ENCODE measurements at places on chromosomes 16 and 17. TPM values are rescaled to one million over a fixed set of nuclear protein-coding genes. Genes with fewer than 3 reads are reported as not detected.
A peak's percentile ranks its signal among the peaks of the same experiment; 100 is the strongest.

Gene ADAM11
- 0.33 TPM for total RNA-seq

Gene KIF18B
- total RNA-seq: 3.5 TPM

Gene RNF222
- total RNA-seq: not detected

GRCh38 chr17:58693208-58693607 lies 806 bp downstream of the RAD51C start:
- no peak for DNase-seq
- H3K36me3 ChIP-seq: peaks cover 3% of the 10 kb centered on the region
- H3K4me1 ChIP-seq: peaks cover 7% of the 10 kb centered on the region
- no peaks in the 10 kb centered on the region for H3K27me3 ChIP-seq
- H3K27ac ChIP-seq: peak overlapping the region; percentile 82

DNA sequence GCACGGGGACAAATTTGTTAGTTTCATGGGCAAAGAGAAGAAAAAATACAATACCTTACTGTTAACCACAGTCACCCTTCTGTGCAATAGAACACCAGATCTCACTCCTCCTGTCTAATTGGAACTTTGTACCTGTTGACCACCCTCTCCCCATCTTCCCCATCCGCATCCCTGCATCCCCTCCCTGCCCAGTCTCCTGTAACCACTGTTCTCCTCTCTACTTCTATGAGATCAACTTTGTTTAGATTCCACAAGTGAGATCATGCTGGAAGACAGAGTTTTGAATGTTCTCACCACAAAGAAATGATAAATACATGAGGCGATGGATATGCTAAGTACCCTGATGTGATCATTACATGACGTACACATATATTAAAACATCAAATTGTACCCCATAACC lies 47.7 kb downstream of the CLEC16A start:
- H3K4me3 ChIP-seq: no peak overlapping the region
- peaks cover 11% of the 10 kb centered on the region for H3K4me1 ChIP-seq
- no peaks in the 10 kb centered on the region for H3K27me3 ChIP-seq
- no peak overlapping the region for H3K27ac ChIP-seq
- H3K36me3 ChIP-seq: peaks cover 28% of the 10 kb centered on the region

- no peak overlapping the region for H3K4me3 ChIP-seq
- H3K36me3 ChIP-seq: no peaks in the 10 kb centered on the region
- no peak overlapping the region for H3K27ac ChIP-seq
- DNase-seq: no peak
- no peaks in the 10 kb centered on the region for H3K27me3 ChIP-seq
These were observed 61.1 kb downstream of the ADAMTS18 start for GRCh38 chr16:77373726-77374125.

Gene SULT1A2
- 0.66 TPM for total RNA-seq

GRCh38 chr17:54439816-54440215 lies 460.8 kb upstream of the TOM1L1 start:
- no peaks in the 10 kb centered on the region for H3K4me1 ChIP-seq
- H3K4me3 ChIP-seq: no peak overlapping the region
- DNase-seq: no peak
- no peaks in the 10 kb centered on the region for H3K36me3 ChIP-seq
- H3K27ac ChIP-seq: no peak overlapping the region
- H3K27me3 ChIP-seq: no peaks in the 10 kb centered on the region

- peak; percentile 13 for DNase-seq
- H3K4me1 ChIP-seq: peaks cover 13% of the 10 kb centered on the region
- no peaks in the 10 kb centered on the region for H3K36me3 ChIP-seq
- no peak overlapping the region for H3K27ac ChIP-seq
- no peak overlapping the region for H3K4me3 ChIP-seq
These were observed 286.6 kb upstream of the CCL2 start for GRCh38 chr17:33968350-33969044.

DNA sequence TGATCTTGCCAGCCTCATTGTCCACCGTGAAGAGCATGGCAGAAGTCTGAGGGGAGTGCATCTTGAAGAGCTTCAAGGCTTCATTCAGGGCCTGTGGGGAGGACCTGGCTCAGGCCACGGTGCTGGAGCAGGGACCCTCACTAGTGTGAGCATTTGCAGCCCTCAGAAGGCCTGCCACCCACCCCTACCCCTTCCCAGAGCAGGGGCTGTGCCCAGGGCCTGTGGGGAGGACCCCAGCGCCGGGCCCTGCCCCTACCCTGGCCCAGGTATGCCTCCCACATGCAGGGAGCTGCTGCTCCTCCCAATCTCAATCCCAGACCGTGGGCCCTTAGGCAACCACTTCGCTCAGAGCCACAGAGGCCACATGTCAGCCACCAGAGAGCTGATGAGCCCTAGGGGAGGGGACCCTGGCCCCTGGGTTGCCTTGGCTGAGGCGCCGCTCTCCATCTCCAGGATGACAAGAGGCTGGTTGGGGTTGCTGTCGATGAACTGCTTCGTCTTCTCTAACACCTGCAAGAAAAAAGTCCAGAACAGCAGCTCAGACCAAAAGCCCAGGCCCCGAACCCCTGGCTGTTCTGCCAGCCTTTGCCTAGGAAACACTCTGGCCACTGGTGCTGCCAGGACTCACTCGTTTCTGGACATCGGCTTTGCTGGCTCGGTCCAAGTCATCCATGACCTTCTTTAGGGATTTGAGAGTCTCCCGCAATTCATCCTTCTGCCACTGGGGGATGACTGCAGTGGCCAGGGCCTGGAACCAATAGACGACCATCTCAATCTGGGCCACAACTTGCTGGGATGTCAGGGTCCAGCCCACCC lies 1.8 kb upstream of the EXOSC6 start:
- H3K4me1 ChIP-seq: peaks cover 5% of the 10 kb centered on the region
- no peak for DNase-seq

GRCh38 chr16:14409563-14409962 lies 220.5 kb downstream of the PARN start:
- no peak for DNase-seq
- no peaks in the 10 kb centered on the region for H3K4me1 ChIP-seq
- no peaks in the 10 kb centered on the region for H3K27me3 ChIP-seq
- no peaks in the 10 kb centered on the region for H3K36me3 ChIP-seq

GRCh38 chr16:66486199-66486772 lies 59.2 kb downstream of the BEAN1 start:
- no peak overlapping the region for H3K4me3 ChIP-seq
- no peak for DNase-seq
- H3K27ac ChIP-seq: no peak overlapping the region

- DNase-seq: no peak
- H3K4me1 ChIP-seq: no peaks in the 10 kb centered on the region
- H3K27me3 ChIP-seq: no peaks in the 10 kb centered on the region
- H3K36me3 ChIP-seq: peaks cover 6% of the 10 kb centered on the region
- H3K27ac ChIP-seq: no peak overlapping the region
These were observed 5.1 kb downstream of the MMD start for GRCh38 chr17:55416470-55417052.

GRCh38 chr17:34653511-34653910 lies 74.1 kb downstream of the TMEM132E start:
- no peaks in the 10 kb centered on the region for H3K27me3 ChIP-seq
- no peak for DNase-seq
- H3K36me3 ChIP-seq: no peaks in the 10 kb centered on the region
- no peak overlapping the region for H3K27ac ChIP-seq
- no peak overlapping the region for H3K4me3 ChIP-seq

GRCh38 chr17:14209215-14209614 lies 27.4 kb downstream of the CDRT15 start:
- no peak overlapping the region for H3K27ac ChIP-seq
- no peaks in the 10 kb centered on the region for H3K27me3 ChIP-seq
- no peak overlapping the region for H3K4me3 ChIP-seq
- no peaks in the 10 kb centered on the region for H3K36me3 ChIP-seq
- DNase-seq: no peak

DNA sequence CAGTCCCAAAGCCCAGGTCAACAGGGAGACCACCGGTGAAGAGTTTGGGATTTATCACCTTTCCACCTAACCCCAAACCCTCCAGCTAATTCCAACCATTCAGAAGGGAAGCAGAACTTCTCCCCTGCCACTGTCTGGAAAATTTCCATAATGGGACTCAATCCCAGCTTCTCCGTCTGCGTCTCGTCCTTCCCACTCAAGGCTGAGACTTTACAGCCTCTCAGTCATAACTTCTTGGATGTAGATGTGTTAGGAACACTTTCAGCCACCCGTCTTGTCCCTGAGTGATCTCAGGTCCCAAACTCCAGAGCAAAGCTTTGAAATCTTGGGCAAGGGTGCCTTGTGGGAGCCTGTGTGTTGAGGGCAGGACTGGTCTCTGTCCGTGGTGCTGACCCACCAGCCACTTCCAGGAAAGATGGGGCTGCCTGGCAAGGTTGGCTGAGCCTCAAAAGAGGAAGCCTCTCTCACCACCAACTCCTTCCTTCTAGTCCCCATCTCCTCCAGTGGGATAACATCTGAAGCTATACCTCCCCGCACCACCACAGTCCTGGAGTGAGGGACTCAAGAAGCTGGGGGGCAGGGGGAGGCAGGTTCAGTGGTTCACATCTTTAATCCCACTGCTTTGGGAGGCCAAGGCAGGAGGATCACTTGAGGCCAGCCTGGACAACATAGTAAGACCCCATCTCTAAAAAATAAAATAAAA lies 9.3 kb downstream of the GAS2L2 start:
- peaks cover 12% of the 10 kb centered on the region for H3K27me3 ChIP-seq
- no peaks in the 10 kb centered on the region for H3K4me1 ChIP-seq
- H3K4me3 ChIP-seq: no peak overlapping the region
- no peaks in the 10 kb centered on the region for H3K36me3 ChIP-seq
- DNase-seq: peak; percentile 29

DNA sequence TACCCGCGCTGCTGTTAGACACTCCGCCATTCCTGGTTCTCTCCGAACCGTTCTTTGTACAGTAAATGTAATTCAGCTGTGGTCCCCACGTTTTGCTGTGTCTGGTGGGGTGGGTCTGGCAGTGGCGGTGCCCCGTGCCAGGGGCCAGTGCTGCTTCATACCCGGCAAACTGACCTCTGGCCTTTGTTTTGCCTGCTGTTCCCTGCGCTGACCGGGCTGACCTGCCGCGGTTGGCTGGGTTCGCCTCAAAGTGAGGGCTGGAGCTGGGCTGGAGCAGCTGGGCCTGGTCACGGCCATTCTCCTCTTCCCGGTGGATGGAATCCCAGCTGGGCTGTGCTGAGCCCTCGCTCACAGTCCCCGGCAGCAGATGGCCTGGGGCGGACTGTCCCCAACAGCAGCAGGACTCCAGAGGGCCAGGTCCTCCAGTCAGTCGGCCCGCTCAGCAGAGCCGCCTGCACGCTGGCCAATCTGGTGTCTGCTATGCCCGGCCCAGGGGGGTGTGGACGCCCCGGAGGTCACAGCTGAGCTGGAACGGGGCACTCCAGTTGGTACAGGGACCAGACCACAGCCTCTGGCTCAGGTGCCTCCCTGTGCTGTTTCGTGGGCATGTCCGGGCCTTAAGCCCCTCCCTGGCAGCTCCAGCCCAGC lies 1.5 kb upstream of the WFIKKN1 start:
- no peak overlapping the region for H3K27ac ChIP-seq
- H3K36me3 ChIP-seq: peaks cover 15% of the 10 kb centered on the region
- peaks cover 15% of the 10 kb centered on the region for H3K27me3 ChIP-seq
- no peak for DNase-seq

DNA sequence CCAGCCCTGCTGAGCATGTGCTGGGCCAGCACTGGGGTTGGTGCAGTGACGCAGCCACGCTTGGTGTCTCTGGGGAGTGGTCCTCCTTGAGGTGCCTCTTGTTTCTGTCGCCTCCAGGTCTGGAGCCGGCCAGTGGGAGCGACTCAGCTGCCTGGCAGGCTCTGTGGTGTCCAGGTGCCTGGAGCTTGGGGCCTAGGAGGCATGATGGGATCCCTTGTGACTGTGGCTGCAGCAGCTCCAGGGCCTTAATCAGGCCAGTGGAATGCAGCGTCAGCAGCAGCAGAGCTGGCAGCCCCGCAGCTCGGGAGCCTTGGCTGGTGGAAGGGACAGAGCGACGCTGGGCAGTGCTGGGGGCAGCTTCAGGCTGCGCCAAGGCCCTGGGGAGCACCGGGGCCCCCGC lies 74.7 kb upstream of the CIBAR2 start:
- DNase-seq: no peak
- H3K36me3 ChIP-seq: no peaks in the 10 kb centered on the region
- no peak overlapping the region for H3K4me3 ChIP-seq
- peaks cover 7% of the 10 kb centered on the region for H3K4me1 ChIP-seq

DNA sequence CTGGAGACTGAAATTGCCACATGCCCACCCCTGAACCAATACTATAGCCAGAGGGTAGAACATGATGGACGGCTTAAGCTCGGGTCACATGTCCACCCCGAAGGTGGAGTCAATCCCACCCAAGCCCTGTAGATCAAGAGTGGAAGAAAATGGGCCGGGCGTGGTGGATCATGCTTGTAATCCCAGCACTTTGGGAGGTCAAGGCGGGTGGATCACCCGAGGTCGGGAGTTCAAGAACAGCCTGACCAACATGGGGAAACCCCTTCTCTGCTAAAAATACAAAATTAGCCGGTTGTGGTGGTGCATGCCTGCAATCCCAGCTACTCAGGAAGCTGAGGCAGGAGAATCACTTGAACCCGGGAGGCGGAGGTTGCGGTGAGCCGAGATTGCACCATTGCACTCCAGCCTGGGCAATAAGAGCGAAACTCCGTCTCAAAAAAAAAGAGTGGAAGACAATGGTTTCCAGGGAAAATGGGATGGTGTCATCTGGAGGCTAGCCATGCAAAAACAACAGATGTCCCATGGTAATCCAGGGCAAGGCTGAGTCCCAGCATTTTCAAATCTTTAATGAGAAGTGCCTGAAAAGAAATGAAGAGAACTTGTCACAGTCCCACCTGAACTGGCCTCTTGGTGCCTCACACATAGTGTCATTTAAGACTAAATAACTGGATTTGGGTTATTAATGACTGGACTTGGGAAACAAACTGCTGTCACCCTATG lies 30.1 kb downstream of the CD300LF start:
- H3K36me3 ChIP-seq: no peaks in the 10 kb centered on the region
- DNase-seq: no peak
- no peak overlapping the region for H3K27ac ChIP-seq
- no peak overlapping the region for H3K4me3 ChIP-seq
- H3K27me3 ChIP-seq: peaks cover 6% of the 10 kb centered on the region

DNA sequence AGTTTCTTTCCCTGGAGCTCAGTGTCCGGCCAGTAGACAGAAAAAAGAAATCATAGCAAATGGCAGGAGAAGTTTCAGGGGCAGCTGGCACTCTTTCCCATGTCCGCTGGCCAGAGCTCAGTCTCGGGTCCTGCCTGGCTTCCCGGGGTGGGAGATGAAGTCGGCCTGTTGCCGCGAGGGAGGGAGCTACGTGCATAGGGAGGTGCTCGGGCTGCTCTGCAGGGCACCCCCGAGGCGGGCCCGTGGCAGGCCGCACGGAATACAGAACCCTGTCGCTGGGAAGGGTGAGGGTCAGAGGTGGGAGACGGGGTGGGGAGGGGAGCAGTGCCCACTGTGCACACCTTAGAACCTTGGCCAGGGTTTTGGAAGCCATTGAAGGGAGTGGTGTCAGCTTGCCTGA lies 78.3 kb upstream of the FOXF1 start:
- no peaks in the 10 kb centered on the region for H3K27me3 ChIP-seq
- no peak overlapping the region for H3K27ac ChIP-seq
- H3K4me3 ChIP-seq: no peak overlapping the region
- no peaks in the 10 kb centered on the region for H3K4me1 ChIP-seq
- no peaks in the 10 kb centered on the region for H3K36me3 ChIP-seq
- DNase-seq: no peak

Data from thymus (tissue), 14 donors.